ENCODE measurements at places on chromosomes 4 and X. TPM values are rescaled to one million over a fixed set of nuclear protein-coding genes. Genes with fewer than 3 reads are reported as not detected.

DNA sequence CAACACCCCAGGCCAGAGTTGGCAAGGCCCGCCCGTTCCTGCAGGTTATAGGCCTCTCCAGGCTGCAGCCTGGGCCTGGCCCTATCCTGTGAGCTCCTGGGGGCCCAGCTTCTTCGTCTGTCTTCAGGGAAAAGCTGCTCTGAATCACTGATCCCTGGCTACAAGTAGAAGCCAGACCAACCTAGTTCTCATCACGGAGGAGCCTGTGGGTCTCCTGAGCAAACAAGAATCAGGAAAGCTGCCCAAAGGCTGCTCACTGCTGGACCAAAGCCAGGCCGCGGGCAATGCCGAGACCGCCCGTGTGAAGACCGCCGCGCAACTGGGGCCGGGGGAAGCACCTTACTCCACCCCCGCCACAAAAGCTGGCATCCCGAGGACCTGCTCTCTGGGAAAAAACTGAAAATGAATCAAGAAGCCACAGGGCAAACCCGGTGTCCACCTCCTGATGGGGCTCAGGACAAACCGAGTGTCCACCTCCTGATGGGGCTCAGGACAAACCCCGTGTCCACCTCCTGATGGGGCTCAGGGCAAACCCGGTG lies 12.8 kb downstream of the CTBP1 start:
- DNase-seq, result no peak

DNA sequence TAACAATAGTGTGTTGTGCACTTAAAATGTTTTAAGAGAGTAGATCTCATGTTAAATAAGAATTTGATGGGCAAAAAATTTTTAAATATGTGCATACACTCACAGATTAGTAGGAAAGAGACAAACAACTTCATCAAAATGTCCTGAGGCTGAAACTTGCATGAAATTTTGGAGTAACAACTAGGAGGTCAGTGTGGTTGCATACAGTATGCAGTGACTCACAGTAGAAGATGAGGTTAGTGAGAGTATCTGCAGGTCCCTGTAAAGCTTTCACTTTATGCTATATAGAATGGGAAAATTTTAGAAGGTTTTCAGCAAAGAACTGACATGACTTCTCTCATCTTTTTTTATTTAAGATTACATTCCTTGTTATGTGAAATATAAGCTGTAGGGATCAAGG lies 453.1 kb upstream of the KLHL4 start:
- DNase-seq, result no peak

- no peak for DNase-seq
Observed at GRCh38 chr4:155288999-155289398, 80.6 kb downstream of the NPY2R start.

DNA sequence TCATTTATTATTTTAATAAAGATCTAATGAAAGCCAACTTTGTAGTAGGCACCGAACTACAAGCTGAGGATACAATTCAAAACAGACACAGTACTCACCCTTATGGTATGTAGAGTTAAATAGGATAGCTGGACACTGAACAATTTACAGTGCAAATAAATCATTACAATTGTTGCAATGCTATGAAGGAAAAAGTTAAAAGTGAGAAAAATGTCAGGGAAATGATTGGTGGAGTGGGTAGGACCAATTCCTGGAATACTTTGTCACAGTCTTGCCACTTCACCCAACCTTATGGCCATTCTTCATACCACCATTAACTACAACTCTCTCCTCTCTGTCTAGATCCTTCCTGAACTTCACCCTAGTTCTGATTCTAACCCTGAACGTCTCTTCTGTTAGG lies 70.1 kb upstream of the CCSER1 start:
- no peak for DNase-seq

- peak; percentile 53 for DNase-seq
Observed at GRCh38 chrX:111170017-111170416, 74.0 kb downstream of the PAK3 start.

- no peak for DNase-seq
Observed at GRCh38 chrX:65828599-65828998, 161.1 kb downstream of the MSN start.

GRCh38 chrX:2500091-2500802 lies 529 bp downstream of the DHRSX start:
- DNase-seq, result peak; percentile 67

- peak; percentile 75 for DNase-seq
Observed at GRCh38 chr4:23931489-23931830, 41.6 kb upstream of the PPARGC1A start.

- DNase-seq, result no peak
Observed at GRCh38 chrX:106903856-106904528, 851 bp upstream of the RIPPLY1 start.

- no peak for DNase-seq
Observed at GRCh38 chr4:185587427-185588161, 52.3 kb upstream of the PDLIM3 start.

GRCh38 chr4:138086611-138087041 lies 155.5 kb downstream of the SLC7A11 start:
- DNase-seq, result no peak

DNA sequence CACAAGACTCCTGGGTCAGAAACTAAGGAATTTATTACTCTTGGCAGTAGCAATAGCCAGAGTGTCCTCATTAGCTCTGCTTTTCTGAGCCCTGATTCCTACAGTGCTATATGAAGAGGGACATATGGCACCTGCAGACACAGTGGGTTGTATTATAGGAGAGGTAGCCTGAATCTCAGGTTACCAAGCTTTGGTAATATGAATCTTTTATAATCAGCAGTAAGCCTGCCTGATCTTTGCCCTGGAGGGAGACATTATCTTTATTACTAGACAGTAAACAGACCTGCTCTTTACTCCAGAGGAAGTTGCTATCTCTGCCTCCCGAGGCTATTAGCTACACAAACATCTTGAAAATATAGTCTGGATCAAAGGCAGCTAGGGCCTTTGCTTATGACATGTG lies 62.5 kb upstream of the HOPX start:
- DNase-seq, result no peak

DNA sequence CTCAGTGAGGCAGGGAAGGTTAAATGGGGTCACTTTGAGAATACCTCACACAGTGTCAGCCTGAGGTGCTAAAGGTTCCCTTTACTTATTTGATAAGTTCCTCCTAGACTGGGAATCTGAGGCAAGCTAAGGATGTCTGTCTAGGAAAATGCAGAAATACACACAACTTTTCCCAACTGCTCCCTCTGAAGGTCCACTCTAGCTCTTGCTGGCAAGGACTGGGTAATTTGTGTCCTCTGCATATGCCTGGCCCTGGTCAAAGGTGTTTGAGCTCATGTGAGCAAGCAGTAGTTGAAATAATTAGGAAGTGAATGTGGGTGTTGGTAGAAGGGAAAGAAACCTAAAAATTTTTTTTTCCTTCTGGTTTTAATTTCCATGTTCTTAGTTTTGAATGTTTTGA lies 21.3 kb downstream of the TXLNG start:
- no peak for DNase-seq

The MAGEB1 gene
- total RNA-seq, result not detected

The CXCL1 gene
- 254 TPM for total RNA-seq

The SLC9B1 gene
- 0.69 TPM for total RNA-seq

The STOX2 gene
- total RNA-seq, result 4.5 TPM

The FAM149A gene
- 31.9 TPM for total RNA-seq

The ARSD gene
- total RNA-seq, result 36.6 TPM

Measured in renal cortical epithelial cell (primary cell).